ENCODE measurements at places on chromosomes 4 and X.

DNA sequence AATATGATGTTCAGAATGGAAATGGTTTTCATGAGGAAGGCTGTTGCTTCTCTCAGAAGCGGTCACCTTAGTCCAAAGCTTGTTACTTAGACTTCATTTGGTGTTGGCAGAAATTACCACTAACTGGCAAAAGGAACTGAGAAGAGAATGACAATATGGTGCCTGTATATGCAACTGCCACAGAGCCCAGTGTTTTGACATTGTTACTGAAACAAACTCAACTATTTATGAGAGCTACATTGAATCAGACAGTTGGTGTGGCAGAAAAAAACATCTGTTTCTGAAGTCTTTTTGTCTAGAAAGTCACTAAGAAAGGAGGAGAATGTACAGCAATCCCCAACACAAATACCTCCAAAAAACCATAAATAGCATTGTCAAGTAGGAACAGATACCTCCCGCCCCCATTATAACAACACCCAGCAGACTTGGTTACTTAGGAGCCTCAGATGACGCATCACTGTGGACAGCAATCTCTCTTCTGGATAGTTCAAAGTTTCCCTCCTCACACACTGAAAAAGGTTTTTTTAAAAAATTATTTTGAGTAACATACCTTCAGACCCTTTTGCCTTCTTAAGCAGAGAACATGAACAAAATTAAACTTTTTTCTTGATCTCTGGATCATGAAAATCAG lies 92.2 kb downstream of the MAML3 start:
- H3K27me3 ChIP-seq = no peaks in the 10 kb centered on the region
- no peak overlapping the region for H3K27ac ChIP-seq
- H3K36me3 ChIP-seq = no peaks in the 10 kb centered on the region

- no peaks in the 10 kb centered on the region for H3K4me1 ChIP-seq
- H3K4me3 ChIP-seq = no peak overlapping the region
- no peak for DNase-seq
- no peak overlapping the region for H3K27ac ChIP-seq
These were observed 71.3 kb upstream of the ANXA3 start for GRCh38 chr4:78480286-78480685.

DNA sequence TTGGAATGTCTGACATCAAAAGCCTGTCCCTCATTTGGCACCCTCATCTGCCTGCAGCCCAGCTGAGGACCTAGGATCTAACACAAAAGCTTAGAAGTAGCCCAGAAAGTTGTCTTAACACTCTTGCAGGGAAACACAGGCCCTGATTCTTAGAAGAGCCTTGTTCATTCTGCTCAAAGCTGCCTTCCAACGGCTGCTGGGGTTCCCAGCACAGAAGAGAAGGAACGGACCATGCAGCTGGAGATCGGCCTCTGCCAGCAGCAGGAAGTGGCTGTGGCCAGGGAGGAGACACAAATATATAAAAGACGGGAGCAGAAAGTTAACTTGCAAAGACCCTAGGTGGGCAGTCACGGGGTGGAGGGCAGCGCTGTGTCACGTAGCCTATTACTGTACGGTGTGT lies 20.4 kb downstream of the PRPS2 start:
- peaks cover 5% of the 10 kb centered on the region for H3K27me3 ChIP-seq
- H3K4me3 ChIP-seq = no peak overlapping the region
- H3K4me1 ChIP-seq = no peaks in the 10 kb centered on the region
- H3K36me3 ChIP-seq = no peaks in the 10 kb centered on the region

GRCh38 chrX:16023790-16024734 lies 99.3 kb upstream of the GRPR start:
- no peaks in the 10 kb centered on the region for H3K36me3 ChIP-seq
- H3K27me3 ChIP-seq = peaks cover 20% of the 10 kb centered on the region
- no peak overlapping the region for H3K4me3 ChIP-seq
- no peak overlapping the region for H3K27ac ChIP-seq
- DNase-seq = no peak
- H3K4me1 ChIP-seq = no peaks in the 10 kb centered on the region

- no peaks in the 10 kb centered on the region for H3K27me3 ChIP-seq
- no peak for DNase-seq
- H3K27ac ChIP-seq = no peak overlapping the region
- H3K36me3 ChIP-seq = peaks cover 11% of the 10 kb centered on the region
These were observed 6.6 kb downstream of the TIMM17B start for GRCh38 chrX:48890934-48891401.

DNA sequence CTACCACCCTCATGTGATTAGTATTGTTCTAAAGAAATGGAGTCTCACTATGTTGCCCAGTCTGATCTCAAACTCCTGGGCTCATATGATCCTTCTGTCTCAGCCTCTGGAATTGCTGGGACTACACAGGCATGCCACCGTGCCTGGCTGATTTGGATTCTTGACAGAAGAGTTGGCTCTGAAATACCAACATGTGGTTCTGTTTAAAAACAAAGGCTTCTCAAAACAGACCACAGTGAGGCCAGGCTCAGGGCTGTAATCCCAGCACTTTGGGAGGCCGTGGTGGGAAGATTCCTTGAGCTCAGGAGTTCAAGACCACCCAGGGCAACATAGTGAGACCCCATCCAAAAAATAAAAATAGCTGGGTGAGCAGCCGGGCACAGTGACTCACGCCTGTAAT lies 126.7 kb downstream of the DHRSX start:
- no peak overlapping the region for H3K4me3 ChIP-seq
- peak; percentile 16 for DNase-seq
- peaks cover 2% of the 10 kb centered on the region for H3K4me1 ChIP-seq
- no peaks in the 10 kb centered on the region for H3K27me3 ChIP-seq
- H3K36me3 ChIP-seq = no peaks in the 10 kb centered on the region
- H3K27ac ChIP-seq = no peak overlapping the region

GRCh38 chr4:13782231-13782630 lies 154.7 kb upstream of the BOD1L1 start:
- DNase-seq = no peak
- no peaks in the 10 kb centered on the region for H3K27me3 ChIP-seq
- H3K27ac ChIP-seq = no peak overlapping the region
- H3K4me3 ChIP-seq = no peak overlapping the region
- no peaks in the 10 kb centered on the region for H3K4me1 ChIP-seq

DNA sequence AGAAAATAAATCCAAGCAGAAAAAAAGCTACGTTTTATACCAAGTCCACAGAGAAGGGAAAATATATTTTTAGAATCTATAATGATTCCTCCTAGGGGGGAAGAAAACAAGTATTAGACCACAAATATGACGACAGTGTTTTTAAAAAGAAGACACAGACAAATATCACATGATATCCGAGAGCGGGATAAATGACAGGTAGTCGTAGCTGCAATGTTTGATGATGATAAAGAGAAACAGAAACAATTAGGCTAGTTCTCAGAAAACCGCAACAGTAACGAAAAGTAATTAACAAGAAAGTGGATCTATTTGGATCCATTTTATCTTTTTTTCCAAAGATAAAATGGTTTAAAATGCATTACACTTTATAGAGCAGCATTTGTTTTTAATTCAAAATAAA lies 918 bp downstream of the HAUS3 start:
- H3K27ac ChIP-seq = no peak overlapping the region
- no peak for DNase-seq
- no peaks in the 10 kb centered on the region for H3K27me3 ChIP-seq
- H3K36me3 ChIP-seq = peaks cover 2% of the 10 kb centered on the region

DNA sequence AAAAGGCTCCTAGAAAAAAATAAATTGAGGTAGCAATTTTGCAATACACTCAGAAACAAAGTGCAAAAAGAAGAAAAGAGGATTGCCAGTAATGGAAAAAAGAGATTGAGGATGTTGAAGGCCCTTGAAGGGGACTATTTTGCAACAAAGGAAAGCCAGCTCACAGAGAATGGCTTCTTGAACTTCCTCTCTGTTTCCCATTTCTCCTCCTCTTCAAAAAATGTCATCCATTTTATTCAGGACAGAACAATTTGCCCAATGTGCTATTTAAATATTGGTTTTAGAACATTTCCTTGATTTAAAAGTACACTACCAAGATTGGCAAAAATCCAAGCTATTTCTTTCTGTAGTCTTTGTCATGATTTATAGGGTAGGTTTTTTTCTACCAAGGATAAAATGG lies 60.2 kb downstream of the GASK1B start:
- no peaks in the 10 kb centered on the region for H3K4me1 ChIP-seq
- H3K36me3 ChIP-seq = no peaks in the 10 kb centered on the region
- H3K27ac ChIP-seq = no peak overlapping the region
- peak; percentile 22 for DNase-seq
- no peak overlapping the region for H3K4me3 ChIP-seq
- H3K27me3 ChIP-seq = no peaks in the 10 kb centered on the region

- H3K27me3 ChIP-seq = no peaks in the 10 kb centered on the region
- no peaks in the 10 kb centered on the region for H3K4me1 ChIP-seq
- DNase-seq = no peak
- H3K4me3 ChIP-seq = no peak overlapping the region
These were observed 91.6 kb upstream of the GNPDA2 start for GRCh38 chr4:44817930-44818329.

- no peaks in the 10 kb centered on the region for H3K27me3 ChIP-seq
- H3K36me3 ChIP-seq = no peaks in the 10 kb centered on the region
- H3K27ac ChIP-seq = no peak overlapping the region
- no peaks in the 10 kb centered on the region for H3K4me1 ChIP-seq
- no peak overlapping the region for H3K4me3 ChIP-seq
- no peak for DNase-seq
These were observed 67.9 kb upstream of the PUDP start for GRCh38 chrX:7215842-7216241.

GRCh38 chr4:21090094-21090666 lies 389.9 kb downstream of the PACRGL start:
- H3K4me1 ChIP-seq = no peaks in the 10 kb centered on the region
- no peaks in the 10 kb centered on the region for H3K27me3 ChIP-seq
- no peak overlapping the region for H3K27ac ChIP-seq
- no peaks in the 10 kb centered on the region for H3K36me3 ChIP-seq
- H3K4me3 ChIP-seq = no peak overlapping the region
- no peak for DNase-seq

DNA sequence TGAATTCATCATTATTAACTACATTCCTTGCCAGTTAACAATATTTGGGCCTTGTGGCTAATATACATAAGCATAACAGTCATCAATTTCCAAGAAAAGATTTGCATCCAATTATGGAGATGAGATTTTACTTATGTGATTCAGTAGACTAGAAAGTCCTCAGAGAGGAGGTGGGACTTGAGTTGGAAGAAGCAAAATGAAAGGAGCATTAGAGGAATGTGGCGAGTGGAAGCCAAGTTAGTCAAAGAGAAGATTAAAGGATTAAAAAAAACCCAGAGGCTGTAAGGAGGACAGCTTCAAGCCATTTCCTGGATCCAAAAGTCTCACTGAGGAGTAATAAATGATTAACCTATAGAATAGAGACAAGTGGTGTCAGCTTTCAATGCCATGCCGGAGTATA lies 1099.4 kb upstream of the IGFBP7 start:
- H3K4me1 ChIP-seq = no peaks in the 10 kb centered on the region
- H3K4me3 ChIP-seq = no peak overlapping the region
- no peak overlapping the region for H3K27ac ChIP-seq
- no peaks in the 10 kb centered on the region for H3K27me3 ChIP-seq
- DNase-seq = no peak

DNA sequence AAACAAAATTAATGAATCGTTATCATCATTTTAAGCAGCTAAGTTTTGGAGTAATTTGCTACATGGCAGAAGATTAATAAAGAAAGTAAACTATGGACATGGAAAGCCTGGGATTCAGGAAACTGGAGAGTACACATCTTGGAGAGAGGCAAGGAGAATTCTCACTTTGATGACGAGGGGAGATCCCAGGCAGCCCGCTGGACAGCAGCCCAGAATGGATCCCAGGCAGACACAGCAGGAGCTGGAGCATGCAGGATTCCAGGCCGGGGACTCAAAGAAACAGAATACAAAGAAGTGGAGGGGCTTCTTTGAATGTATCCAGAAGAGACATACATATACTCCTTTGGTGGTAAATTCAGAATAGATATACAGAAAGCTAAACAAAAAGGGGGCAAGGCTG lies 118.0 kb upstream of the ATP6AP2 start:
- peak; percentile 65 for DNase-seq
- H3K27ac ChIP-seq = no peak overlapping the region
- H3K27me3 ChIP-seq = peaks cover 62% of the 10 kb centered on the region
- H3K4me1 ChIP-seq = peaks cover 7% of the 10 kb centered on the region
- no peak overlapping the region for H3K4me3 ChIP-seq
- H3K36me3 ChIP-seq = no peaks in the 10 kb centered on the region

DNA sequence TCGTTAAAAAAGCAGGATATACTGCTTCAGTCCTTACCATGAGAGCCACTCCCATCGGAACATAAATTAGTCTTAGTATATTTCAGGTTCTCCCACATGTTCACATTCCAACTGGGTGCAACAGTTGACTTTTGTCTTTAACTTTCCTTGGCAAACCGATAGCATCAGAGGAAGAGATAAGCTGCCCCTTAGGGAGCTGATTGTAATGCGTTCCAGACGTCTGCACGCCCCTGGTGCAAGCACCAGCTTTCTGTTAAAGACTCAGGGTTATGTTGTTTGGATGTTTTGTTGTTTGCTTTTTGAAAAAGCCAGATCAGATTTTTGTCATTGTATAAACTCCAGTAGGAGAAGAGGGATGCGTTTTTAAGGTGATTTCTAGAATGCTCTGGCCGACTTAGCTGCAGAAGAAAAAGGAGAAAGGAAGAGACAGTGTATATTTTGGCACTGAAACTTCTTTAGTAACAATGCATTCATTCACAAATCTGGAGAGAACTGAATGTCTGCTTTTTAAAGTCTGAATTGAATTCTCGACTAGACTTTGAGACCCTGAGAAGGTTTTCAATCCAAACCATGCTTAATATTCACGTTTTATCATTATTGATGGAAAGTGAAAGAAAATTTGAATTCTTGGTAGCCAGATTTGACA lies 160.9 kb downstream of the CBR4 start:
- no peaks in the 10 kb centered on the region for H3K27me3 ChIP-seq
- no peak overlapping the region for H3K4me3 ChIP-seq
- H3K27ac ChIP-seq = peak overlapping the region; percentile 73

- peaks cover 27% of the 10 kb centered on the region for H3K27me3 ChIP-seq
- H3K36me3 ChIP-seq = no peaks in the 10 kb centered on the region
- DNase-seq = peak; percentile 30
- no peaks in the 10 kb centered on the region for H3K4me1 ChIP-seq
These were observed 74.7 kb upstream of the GPM6B start for GRCh38 chrX:13891377-13892140.

- peaks cover 64% of the 10 kb centered on the region for H3K36me3 ChIP-seq
- no peak overlapping the region for H3K4me3 ChIP-seq
- H3K4me1 ChIP-seq = peaks cover 16% of the 10 kb centered on the region
- no peak overlapping the region for H3K27ac ChIP-seq
- DNase-seq = no peak
- H3K27me3 ChIP-seq = no peaks in the 10 kb centered on the region
These were observed 53.2 kb downstream of the CPLX1 start for GRCh38 chr4:772776-773175.

DNA sequence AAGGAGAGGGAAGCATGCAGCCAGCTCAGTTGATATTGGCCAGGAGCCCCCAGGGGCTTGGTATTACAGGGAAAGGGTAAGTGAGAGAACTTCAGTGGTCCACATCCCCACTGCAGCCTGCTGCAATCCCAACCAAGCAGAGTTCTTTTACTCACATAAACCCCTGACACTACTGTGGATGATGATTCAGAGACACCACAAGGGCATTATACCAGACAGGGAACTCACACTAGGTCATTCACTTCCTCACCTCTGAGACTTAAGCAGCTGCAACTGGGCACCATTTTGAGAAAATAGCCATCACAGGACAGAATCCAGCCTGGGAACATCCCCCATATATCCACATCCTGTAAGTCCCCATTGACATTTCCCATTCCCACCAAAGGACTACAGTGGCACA lies 248.0 kb downstream of the INPP4B start:
- no peaks in the 10 kb centered on the region for H3K27me3 ChIP-seq
- H3K27ac ChIP-seq = no peak overlapping the region
- no peak for DNase-seq
- no peak overlapping the region for H3K4me3 ChIP-seq
- H3K36me3 ChIP-seq = no peaks in the 10 kb centered on the region
